Cardiac muscle cell (in vitro differentiated cells and primary cell): ENCODE measurements at places on chromosomes 5 and 9.
A peak's percentile ranks its signal among the peaks of the same experiment; 100 is the strongest.

GRCh38 chr5:125390326-125390725 is 643.9 kb upstream of the ZNF608 start:
- H3K4me1 ChIP-seq: no peaks in the 10 kb centered on the region
- no peak for DNase-seq
- no peak overlapping the region for H3K27ac ChIP-seq

- H3K4me3 ChIP-seq: no peak overlapping the region
- no peaks in the 10 kb centered on the region for H3K36me3 ChIP-seq
- H3K27me3 ChIP-seq: no peaks in the 10 kb centered on the region
- DNase-seq: peak; percentile 22
Observed at GRCh38 chr5:61228691-61229280, 66.5 kb upstream of the SMIM15 start.

GRCh38 chr5:59845730-59846129 is 47.8 kb downstream of the PDE4D start:
- no peaks in the 10 kb centered on the region for H3K36me3 ChIP-seq
- H3K27ac ChIP-seq: no peak overlapping the region
- no peaks in the 10 kb centered on the region for H3K27me3 ChIP-seq
- no peak overlapping the region for H3K4me3 ChIP-seq
- no peak for DNase-seq
- H3K4me1 ChIP-seq: no peaks in the 10 kb centered on the region

DNA sequence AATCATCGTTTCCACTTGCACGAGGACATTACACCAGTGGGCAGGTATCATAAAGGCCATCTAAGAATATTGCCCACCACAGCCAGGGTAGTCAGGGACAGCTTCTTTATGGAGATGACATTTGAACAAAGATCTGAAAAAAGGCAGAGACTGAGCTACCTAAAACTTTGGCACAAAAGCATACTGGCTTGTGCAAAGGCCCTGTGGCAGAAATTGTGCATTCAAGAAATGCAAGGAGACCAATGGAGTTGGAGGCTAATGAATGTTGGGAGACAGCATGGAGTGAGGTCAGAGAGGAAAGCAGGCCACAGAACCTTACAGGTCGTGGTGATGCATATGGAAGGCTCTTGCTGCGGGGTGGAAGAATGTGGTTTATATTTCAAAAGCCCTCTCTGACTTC is 578.5 kb downstream of the BNC2 start:
- no peak for DNase-seq
- no peaks in the 10 kb centered on the region for H3K4me1 ChIP-seq
- H3K36me3 ChIP-seq: no peaks in the 10 kb centered on the region
- H3K4me3 ChIP-seq: no peak overlapping the region
- no peak overlapping the region for H3K27ac ChIP-seq

DNA sequence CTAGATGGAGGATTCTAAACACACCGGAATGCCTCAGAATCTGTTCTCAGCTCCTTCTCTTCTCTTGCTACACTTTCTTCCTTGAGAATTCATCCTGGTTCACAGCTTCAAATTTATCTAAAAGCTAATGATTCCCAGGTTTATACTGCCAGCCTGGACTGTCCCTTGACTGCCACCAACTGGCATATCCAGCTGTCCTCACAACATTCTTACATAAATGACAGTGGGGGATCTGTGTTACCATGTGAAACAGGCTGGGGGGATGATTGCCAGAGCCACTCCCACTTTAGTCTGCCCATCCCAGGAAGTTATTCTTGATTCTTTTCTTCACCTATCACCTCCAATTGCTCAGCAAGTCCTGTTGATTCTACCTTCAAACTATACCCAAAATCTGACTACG is 27.2 kb upstream of the ZFR start:
- no peak for DNase-seq
- no peak overlapping the region for H3K27ac ChIP-seq
- no peak overlapping the region for H3K4me3 ChIP-seq
- no peaks in the 10 kb centered on the region for H3K27me3 ChIP-seq
